Activated CD8-positive, alpha-beta memory T cell treated with anti-CD3 and anti-CD28 coated beads, Interleukin-2, amount 50 U/mL, for 4 hours (primary cell): ENCODE measurements at places on chromosomes 2 and 18.

DNA sequence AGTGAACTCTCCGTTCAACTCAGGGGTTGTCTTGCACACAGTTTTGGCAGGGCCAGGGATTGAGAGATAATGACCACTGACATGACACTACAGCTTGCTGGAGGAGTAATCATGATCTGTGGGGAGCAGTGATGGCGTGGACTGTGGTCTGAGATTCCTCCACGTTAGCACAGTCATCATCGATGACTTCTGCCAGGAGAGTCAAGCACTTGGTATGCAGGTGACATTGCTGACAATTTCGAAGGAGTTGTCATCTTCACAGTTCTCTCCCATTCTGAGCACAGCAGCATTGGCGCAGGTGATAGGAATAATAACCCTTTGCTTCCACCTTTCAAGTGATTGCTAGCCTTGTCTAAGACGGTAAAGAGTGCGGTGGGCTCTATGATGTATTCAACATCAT is 79.8 kb downstream of the SGPP2 start:
- DNase-seq, result no peak

GRCh38 chr18:34738175-34738894 is 28.2 kb downstream of the DTNA start:
- no peak for DNase-seq

DNA sequence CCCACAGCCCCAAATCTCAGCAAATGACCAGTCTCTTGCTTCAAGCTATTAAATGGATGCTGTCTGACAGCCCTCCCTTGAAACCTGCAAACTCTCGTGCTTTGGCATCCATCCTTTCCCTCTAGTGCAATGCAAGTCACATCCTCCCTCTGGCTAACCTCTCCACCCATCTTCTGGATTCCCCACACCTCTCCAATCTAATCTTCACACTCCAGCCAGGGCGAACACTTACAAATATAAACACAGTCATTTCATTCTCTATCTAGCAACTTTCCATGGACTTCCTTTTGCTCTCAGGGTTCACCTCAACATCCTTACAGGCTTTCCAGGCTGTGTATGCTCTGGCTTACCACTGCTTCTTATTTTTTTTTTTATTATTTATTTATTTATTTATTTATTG is 10.1 kb upstream of the NARS1 start:
- no peak for DNase-seq

DNA sequence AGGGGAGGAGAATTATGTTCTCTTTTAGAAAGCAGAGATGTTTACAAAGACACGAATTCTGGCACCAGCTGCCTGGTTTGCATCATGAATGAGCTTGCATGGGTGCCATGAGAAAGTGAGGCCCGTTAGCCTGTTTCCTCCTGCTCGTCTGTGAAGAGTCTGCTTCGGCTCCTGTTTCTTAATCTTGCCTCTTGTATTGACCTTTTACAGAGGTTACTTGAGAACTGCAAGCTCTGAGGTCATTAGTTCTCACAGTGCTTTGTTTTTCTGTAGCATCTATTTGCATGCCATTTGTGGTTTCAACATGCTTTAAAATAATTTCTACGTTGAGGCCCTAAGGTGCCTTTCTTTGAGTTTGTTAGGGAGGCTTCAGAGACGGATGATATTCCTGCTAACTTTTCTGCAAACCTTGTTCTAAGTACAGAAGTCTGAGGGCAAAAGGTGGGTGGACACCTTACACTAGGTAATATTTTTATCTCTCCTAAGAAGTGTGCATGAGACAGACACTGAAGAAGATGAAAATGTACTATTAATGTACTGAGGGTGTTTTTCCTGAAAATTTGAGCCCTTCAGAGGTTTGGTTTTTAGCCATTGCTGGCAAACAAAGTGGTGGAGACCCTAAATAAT is 53.4 kb upstream of the LINC00305 start:
- DNase-seq, result no peak

DNA sequence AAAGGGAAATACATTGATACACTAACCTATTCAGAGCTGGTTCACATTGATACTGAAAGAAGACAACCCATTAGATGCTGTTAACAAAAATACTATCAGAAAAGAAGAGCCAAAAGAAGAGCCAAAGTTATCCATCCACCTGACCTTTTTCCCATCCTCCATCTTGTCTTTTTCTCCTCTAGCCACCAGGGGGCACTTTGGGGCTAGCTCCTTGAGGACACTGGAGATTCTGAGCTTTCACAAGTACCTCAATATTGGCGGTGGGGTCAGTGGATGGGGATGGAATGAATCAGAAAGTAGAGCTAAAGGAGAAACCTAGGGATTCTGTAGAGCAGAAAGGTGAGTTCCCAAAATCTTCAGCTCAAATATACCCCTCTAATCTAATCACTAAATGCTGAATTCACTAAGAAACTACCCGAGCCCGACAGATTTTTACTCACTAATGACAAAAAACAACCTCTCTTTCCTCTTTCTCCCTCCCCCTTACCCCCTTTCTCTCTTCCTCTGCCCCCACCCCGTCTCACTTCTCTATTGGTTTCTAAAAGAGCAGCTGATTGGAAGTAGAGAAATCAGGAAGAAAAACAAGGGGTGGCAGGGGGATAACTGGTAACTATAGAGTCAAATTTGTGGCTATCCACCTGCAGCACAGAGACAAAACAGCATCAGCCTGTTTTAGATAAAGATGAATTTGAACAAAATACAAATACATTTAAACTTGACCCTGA is 203.3 kb downstream of the TCF4 start:
- no peak for DNase-seq

- no peak for DNase-seq
Observed at GRCh38 chr2:158745067-158745865, 49.9 kb upstream of the DAPL1 start.

GRCh38 chr18:74480149-74480651 is 16.0 kb upstream of the CNDP2 start:
- no peak for DNase-seq

- DNase-seq, result no peak
Observed at GRCh38 chr2:215517391-215517790, 81.5 kb upstream of the FN1 start.

DNA sequence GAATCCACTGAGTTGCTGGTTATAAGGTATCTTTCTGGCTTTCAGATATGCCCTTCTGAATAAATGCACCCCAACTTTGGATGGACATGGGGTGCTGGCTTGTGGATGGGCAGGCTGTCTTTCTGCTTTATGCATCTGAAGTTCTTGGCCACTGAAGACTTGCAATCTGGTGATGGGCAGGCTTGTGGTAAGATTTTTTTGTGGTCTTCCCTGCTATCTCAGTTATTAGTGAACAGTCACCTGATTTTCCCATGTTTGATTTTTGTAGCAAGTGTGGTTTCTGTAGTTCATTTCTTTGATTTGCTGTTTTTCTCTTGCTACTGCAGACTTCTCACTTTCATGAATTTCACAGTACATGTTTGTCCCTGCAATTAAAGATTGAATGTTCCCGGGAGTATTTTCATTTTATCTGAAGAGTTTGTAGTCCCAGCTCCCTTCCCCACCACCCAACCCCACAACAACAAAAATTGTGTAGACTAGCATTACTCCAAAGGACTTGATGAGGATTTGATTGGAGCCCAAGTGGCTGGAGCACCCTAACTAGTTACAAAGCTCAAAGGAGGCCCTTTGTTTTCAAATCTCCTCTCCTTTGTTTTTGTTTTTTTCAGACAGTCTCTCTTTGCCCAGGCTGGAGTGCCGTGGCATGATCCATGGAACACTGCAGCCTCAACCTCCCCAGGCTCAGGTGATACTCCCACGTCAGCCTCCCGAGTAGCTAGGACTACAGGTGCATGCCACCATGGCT is 63.6 kb upstream of the MGAT5 start:
- no peak for DNase-seq

- no peak for DNase-seq
Observed at GRCh38 chr2:109317471-109318095, 188.6 kb downstream of the SH3RF3 start.

- no peak for DNase-seq
Observed at GRCh38 chr2:233096006-233096405, 35.9 kb downstream of the INPP5D start.

DNA sequence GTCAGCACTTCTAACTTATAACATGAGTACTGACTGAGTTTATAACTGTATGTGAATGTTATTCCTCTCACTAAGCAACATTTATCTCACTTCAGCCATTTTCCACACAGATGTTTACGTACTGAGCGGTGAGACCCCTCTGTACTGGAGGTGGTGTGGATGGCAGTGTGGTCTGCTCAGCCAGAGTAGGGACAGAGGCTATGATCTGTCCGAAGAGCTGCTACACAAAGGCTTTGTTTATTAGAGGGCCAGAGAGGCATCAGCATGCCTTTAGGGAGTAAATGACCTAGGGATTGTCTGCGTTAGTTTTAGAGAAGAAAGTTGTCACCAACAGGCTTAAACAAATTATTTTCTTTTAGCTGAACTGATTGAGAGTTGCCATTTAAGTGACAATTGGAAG is 23.2 kb upstream of the TACR1 start:
- no peak for DNase-seq

DNA sequence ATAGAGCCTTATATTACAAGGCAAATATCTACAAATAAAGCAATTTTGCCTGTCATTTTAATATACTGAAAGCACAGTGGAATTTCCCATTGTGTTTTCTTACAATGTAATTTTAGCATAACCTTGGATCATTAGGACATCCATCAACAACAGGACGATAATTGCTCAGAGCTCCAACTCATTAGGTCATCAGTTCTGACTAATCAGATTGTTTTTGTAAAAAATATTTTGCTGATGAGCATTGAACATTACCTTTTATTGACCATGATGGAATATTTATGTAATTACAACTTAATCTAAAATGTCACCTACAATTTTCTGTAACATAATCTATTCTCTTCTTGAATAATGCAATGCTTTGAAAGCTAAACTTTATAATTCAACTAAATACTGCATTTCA is 215.3 kb upstream of the DSEL start:
- no peak for DNase-seq

DNA sequence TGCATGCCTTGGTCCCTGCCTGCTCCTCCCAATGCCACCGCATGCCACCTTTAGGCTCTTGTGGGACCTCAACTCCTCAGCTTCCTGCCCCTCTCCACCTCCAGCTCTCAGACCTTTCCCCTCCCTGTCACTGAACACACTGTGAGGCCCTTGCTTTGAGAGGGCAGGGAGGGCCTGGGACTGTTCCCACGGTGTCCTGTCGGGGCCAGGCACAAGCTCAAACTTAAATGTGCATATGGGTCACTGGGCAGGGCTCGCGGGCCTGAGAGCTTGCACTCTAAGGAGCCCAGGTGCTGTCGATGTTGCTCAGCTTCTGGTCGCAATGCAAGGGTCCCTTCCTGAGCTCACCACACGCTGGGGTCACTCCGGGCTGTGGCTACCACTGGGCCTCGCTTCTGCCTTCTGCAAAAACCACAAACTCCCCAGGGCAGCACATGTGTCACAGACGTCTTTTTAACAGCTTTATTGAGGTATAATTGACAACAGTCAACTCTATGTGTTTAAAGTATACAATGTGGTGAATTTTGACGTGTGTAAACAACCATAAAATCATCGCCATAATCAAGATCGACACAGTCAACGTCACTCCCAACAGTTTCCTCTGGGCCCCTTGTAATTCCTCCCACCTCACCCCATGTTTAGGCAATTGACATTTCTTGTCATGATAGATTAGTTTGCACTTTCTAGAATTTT is 11.9 kb upstream of the B3GNT7 start:
- DNase-seq, result no peak

- no peak for DNase-seq
Observed at GRCh38 chr2:239499726-239500573, 99.1 kb upstream of the HDAC4 start.

- no peak for DNase-seq
Observed at GRCh38 chr18:63058521-63058920, 261.0 kb downstream of the BCL2 start.

DNA sequence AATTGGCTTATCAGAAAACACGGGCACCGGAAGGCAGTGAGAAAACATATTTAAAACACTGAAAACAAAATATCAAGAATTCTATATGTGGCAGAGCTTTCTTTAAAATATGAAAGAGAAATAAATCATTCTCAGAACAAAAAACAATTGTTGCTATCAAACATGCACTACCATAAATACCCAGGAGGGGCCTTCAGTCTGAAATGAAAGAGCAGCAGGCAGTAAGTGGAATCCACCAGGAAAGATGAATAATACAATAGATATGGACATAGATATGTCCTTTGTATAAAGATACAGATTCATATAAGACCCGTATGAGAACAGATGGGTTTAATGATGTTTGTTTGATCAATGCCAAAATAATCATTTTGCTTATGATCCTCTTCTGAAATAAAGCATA is 142.0 kb downstream of the TMEM18 start:
- DNase-seq, result no peak

DNA sequence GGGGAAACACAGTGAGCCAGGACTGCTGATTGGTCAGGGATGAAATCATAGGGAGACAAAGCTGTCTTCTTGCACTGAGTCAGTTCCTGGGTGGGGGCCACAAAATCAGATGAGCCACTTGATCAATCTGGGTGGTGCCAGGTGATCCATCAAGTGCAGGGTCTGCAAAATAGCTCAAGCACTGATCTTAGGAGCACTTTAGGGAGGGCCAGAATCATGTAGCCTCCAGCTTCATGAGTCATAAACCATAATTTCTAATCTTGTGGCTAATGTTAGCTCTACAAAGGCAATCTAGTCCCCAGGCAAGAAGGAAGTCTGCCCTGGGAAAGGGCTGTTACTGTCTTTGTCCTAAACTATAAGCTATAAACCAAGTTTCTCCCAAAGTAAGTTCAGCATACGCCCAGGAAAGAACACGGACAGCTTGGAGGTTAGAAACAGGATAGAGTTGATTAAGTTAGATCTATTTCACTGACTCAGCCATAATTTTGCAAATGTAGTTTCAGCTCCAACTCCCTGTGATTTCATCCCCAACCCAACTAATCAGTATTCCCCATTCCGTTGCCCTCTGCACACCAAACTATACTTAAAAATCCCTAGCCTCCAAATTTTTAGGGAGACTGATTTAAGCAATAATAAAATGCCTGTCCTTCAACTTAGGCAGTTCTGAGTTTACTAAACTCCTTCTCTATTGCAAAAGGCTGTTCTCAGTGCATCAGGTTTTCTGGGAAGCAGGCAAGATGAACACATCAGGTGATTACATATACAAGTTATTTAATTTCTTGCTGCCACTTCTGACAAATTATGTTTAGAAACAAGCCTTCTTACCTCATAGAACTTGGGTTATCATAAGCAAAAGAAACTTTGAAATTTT is 226.9 kb upstream of the SPOPL start:
- no peak for DNase-seq

- no peak for DNase-seq
Observed at GRCh38 chr2:134361648-134362047, 107.8 kb downstream of the MGAT5 start.

- DNase-seq, result no peak
Observed at GRCh38 chr2:216551234-216552068, 52.8 kb downstream of the RPL37A start.

DNA sequence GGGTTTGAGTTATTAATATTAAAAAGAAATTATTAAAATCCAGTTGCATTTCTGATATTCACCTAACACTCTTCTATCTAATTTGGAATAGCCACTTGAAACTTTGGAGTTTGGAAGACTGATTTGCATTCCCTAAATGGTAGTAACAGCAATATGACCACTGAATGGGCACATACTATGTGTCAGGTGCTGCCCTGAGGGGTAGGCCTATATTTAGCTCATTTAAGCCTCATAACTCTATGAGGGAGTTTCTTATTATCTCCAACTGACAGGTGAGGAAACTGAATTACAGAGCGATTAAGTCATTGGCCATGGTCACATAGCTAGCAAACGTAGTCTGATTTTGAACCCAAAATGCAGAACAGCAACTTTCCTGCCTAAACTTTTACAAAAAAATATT is 77.3 kb downstream of the VWA3B start:
- no peak for DNase-seq
